Muscle of arm (tissue), 14 donors: ENCODE measurements at places on chromosomes 3 and 15.

DNA sequence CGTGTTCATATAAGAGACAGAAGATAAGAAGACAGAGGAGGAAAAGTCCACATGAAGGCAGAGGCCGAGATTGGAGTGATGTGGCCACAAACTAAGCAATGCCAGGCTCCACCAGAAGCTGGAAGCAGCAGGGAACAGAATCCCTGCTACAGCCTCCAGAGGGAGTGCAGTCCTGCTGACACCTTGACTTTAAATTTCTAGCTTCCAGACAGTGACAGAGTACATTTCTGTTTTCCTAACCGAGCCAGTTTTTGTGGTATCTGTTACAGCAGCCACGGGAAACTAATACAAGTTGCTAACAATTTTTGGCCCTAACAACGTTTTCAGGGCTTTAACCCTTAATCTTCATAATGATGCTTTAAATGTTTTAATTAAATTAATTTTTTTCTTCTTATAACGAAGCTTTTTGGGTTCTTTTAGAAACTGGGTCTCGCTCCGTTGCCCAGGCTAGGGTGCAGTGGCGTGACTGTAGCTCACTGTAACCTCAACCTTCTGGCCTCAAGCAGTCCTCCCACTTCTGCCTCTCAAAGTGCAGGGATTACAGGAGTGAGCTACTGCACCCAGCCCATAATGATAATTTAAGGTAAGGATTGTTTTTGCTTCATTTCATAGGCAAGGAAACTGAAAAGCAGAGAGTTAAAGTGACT, 202.3 kb upstream of the PROK2 start:
- DNase-seq = no peak

DNA sequence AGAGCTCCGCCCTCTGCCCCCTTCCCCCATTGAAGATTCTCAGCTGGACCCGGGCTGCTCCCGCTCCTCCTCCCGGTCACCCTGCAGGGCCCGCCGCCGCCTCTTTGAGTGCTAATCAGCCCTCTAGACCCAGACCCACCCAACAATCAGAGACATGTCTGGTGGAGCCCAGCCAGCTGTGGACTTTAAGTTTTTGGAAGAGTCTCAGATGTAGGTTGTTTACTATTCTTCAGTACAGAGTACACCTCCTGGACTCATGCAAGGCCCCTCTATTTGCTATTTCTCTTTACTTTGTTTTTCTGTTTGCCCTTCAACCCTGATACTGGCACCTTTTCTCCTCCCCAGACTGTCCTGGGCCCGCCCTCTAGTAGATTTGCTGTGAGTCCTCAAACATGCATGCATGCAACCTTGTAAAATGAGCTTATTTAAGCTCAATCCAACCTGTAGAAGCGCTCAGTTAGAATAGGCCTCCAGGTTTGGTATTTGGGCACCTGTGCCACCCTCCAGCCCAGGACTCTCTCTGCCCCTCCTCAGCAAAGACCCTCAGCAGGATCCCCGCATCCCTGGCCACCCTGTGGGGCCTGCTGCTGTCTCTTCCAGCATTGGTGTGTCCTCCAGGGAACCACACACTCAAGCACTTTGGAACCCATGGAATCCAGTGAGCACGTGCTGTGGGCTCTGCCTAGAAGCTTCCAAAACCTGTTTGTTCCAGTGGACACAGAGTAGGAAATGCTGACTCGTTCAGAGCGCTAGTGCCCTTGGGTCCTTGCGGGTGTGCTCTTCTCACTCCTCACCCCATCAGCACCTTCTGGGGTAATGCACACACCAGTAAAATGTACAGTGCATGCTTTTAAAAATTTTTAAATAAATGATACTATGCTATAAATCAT, 4.6 kb downstream of the PRR23E start:
- DNase-seq = no peak

DNA sequence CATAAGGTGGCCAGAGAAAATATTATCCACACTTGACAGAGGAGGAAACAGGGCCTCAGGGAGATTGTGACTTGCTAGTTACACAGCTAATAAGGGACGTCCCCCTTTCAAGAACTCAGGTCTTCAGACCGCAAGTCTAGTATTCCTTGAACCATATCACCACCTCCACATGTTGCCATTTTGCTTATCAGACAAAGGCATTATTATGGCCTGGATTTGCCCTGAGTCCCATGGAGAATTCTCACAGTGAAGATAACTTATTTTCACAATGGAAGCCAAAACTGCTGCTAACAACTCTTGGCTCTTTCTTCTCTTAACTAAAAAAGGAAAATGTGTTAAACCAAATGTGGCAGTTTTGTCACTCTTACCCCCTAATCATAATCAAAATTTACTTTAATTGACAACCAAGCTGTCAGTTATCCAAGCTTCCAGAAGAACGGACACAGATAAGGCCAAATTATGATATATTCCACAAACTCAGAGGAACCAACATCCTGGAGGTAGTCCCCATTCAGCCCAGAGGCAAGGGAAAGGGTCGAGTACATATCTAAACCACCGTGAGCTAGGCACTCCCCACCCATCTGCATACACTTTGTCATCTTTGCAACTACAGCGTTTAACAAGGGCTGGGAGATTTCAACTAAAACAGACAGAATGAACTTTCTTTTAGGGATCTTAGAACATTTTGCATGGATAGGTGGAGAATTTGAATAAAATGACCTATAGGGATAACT, 63.6 kb upstream of the THBS1 start:
- no peak for DNase-seq

- no peak for DNase-seq
These were observed 62.0 kb upstream of the BCL6 start for GRCh38 chr3:187807086-187807862.

DNA sequence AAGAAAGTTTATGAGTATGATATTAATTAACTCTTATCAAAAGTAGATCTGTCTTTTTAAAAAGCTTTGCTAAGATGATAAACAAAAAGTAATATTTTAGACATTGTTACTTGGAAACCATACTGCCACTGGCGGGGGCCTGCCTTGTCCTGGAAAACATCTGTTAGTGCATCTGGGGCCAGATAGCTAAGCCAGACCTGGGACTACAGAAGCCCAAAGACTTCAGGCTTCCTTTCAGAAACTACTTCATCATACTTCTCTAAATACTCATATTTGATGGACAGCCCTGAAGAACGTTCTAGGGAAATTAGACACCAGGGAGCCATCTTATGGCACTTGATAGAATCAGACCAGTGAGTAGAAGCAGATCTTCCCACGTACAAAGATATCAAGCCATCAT, 795.4 kb upstream of the SEMA6D start:
- peak; percentile 9 for DNase-seq

DNA sequence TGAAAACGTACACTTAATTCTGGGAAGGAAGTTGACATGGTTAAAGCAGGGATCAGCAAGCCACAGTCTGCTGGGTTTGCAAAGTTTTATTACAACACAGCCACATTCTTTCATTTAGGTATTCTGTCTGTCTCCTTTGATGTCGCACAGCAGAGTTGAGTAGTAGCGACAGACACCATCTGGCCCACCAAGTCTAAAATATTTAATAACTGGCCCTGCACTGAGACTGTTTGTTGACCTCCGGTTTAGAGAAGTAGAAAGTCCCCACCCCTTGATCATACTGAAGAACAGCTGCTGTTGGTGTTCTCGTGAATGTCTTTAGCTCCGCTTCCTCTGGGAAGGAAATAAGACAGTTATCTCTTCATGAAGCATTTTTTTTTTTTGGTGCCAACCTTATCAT, 66.2 kb downstream of the MCTP2 start:
- DNase-seq = no peak

GRCh38 chr15:101496198-101496986, 6.9 kb upstream of the PCSK6 start:
- no peak for DNase-seq

DNA sequence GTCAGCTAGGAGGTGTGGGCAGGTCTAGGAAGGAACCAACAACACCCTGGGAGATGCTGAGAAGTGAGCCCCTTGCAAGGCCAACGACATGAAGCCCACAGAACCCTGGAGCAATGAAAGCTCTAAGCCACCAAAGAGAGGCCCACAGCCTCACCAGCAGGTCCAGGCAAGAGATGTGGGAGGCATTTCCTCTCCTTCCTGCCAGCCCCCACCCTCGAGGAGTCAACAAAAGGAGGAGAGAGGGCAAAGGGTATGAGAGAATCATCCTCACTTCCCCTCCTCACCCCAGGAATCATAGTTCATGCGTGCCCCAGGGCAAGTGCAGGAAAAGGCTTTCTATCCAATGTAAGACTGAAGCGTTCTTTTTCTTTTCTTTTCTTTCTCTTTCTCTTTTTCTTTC, 195.8 kb downstream of the SHQ1 start:
- DNase-seq = no peak

- DNase-seq = no peak
These were observed 170.9 kb upstream of the THBS1 start for GRCh38 chr15:39409876-39410530.

DNA sequence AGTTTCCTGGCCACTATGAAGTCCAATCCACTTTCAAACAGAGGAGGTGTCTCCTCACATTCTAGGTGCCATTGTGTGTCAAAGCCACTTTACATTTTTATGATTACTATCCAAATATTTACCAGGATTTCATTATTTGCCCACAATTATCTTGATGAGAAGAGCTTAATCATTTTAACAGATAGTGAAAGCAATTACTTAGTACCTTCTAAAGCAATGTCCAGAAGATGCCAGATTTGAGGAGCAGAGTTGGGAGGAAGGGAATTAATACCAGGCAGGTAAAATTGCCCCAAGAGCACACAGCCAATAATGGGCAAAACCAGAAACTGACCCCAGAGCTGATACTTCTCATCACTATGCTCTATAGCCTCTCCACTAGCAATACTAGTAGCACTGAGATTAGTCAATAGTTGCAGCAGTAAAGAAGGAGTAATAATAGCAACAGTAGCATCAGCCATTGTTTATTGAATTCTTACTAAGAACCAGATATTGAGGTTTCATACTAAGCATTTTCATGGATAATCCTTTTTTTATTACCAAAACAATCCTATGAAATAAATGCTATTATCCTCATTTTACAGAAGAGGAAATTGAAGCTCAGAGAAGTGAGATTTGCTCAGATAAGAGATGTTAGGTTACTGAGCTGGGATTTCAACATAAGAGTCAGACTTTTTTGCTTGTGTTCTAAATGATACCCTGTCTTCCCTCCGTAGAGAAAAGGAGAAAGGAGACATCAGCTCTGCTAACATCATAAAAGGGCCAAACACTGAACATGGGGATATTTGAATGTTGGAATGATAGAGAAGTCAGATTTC, 509.3 kb upstream of the CFAP20DC start:
- DNase-seq = no peak

GRCh38 chr15:77657634-77658238, 25.0 kb upstream of the LINGO1 start:
- no peak for DNase-seq

DNA sequence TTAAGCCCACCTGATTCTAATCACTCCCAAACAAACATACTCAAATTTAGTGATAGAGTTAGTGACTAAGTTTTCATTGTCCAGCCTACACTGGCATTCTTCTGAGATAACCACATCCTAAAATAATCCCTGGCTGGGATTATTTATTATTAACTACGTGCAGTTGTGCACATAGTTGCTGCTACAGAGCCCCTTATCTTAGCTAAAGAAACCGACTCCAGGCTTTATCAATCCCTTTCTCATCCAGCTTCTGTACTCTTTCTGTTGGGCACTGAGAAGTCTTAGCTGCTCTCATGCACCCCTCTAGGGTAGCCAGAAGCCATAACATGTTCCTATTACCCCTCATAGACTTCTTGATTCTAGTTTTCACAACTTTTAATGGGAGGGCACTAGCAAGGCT, 208.7 kb downstream of the MBNL1 start:
- no peak for DNase-seq

GRCh38 chr3:48581621-48582481, 13.3 kb downstream of the COL7A1 start:
- DNase-seq = no peak

- no peak for DNase-seq
These were observed 116.9 kb downstream of the DCLK3 start for GRCh38 chr3:36647423-36647853.
